ENCODE measurements at places on chromosomes 5 and 9. TPM values are rescaled to one million over a fixed set of nuclear protein-coding genes. Genes with fewer than 3 reads are reported as not detected.

Gene ELOVL7
- 0.08 TPM for polyA plus RNA-seq

DNA sequence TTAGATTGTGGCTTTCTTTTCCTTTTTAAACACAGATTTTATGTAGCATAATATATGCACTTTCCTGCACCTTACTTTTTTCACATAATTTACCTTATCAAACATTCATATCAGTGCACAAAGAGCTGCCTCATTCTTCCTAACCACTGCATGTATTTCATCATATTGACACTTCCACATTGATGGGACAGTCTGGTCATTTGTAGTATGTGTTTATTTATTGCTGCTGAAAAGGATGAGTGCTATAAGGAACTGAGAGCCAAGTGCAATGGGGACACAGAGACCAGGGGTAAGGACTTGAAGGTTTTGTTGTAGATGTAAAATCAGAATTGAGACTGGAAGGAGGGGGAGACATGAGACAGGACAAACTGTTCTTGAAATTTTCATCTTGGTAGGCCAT is 193.8 kb downstream of the SMARCA2 start:
- no peaks in the 10 kb centered on the region for H3K4me1 ChIP-seq
- H3K27ac ChIP-seq, result no peak overlapping the region

Gene PFDN1
- 150 TPM for polyA plus RNA-seq

Gene MAMDC2
- 0.22 TPM for polyA plus RNA-seq

GRCh38 chr5:55035480-55035879 is 11.4 kb downstream of the GZMK start:
- H3K27me3 ChIP-seq, result no peaks in the 10 kb centered on the region
- H3K27ac ChIP-seq, result no peak overlapping the region
- DNase-seq, result no peak
- H3K4me1 ChIP-seq, result peaks cover 77% of the 10 kb centered on the region
- H3K36me3 ChIP-seq, result peaks cover 4% of the 10 kb centered on the region
